ENCODE measurements at places on chromosomes 4 and X. TPM values are rescaled to one million over a fixed set of nuclear protein-coding genes. Genes with fewer than 3 reads are reported as not detected.

DNA sequence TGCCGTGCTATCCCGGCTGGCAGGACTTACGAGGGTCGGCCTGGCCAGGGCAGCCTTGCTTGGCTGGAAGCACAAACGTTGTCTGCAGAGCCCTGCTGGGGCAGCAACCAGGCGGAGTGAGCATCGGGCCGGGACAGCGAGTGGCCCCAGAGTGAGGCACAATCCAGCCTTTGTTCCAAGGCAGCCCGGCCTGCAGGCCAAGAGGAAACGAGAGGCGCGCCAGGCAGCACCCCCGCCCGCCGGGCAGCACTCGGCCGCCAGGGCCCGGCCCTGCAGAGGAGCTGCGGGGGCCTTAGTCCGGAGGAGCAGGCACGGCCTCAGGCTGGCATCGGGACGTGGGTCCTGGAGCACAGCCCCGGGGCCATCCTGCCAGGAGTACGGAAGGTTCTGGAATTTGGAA is 24.1 kb downstream of the FGFRL1 start:
- no peak overlapping the region for H3K4me3 ChIP-seq
- H3K36me3 ChIP-seq: no peaks in the 10 kb centered on the region
- peaks cover 12% of the 10 kb centered on the region for H3K4me1 ChIP-seq
- H3K27ac ChIP-seq: no peak overlapping the region

- H3K4me1 ChIP-seq: no peaks in the 10 kb centered on the region
- no peak for DNase-seq
- no peak overlapping the region for H3K4me3 ChIP-seq
- H3K27me3 ChIP-seq: no peaks in the 10 kb centered on the region
- H3K36me3 ChIP-seq: no peaks in the 10 kb centered on the region
Observed at GRCh38 chr4:41640906-41641305, 102.9 kb downstream of the LIMCH1 start.

DNA sequence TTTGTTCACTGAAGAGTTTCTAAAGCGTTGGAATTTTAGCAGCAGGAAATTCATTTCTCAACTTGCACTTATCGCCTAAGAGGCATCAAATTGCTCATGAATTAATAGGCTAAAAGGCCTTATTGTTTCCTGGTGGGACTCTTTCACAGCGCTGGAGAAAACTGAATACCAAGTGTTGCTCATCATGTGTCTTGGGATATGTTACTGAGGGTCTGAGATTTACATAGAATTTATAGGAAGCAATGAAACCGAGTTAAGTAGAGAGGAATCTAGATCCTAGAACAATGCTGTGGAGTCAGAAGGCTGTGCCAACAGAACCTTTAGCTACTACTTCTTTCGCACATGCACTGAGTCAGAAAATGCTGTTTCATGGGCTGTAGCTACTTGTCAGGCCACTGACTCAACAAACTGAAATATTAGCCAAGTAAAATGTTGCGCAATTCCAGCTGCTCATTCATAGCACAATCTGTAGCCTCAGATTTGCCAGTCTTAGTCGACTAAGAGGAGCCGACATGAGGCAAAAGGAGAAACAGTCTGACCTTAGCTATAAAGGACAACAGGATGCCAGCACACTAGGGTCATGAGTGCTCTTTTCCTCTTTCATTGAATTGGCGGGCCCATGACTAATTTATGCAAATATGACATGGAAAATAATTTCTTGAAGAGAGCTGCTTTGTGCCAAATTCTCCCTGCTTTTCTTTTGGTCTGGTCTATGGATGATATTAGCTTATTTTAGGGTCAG is 35.9 kb upstream of the CXCL8 start:
- DNase-seq: peak; percentile 100
- H3K4me1 ChIP-seq: peaks cover 80% of the 10 kb centered on the region
- H3K4me3 ChIP-seq: 0 out of 2 replicates have a peak overlapping the region, but pooled peaks have one; percentile 6
- H3K36me3 ChIP-seq: no peaks in the 10 kb centered on the region
- peak overlapping the region; percentile 96 for H3K27ac ChIP-seq

GRCh38 chrX:47210661-47211425 is 7.6 kb upstream of the CDK16 start:
- H3K27ac ChIP-seq: no peak overlapping the region
- H3K27me3 ChIP-seq: no peaks in the 10 kb centered on the region
- peaks cover 8% of the 10 kb centered on the region for H3K4me1 ChIP-seq
- H3K36me3 ChIP-seq: peaks cover 85% of the 10 kb centered on the region
- H3K4me3 ChIP-seq: no peak overlapping the region
- DNase-seq: no peak

DNA sequence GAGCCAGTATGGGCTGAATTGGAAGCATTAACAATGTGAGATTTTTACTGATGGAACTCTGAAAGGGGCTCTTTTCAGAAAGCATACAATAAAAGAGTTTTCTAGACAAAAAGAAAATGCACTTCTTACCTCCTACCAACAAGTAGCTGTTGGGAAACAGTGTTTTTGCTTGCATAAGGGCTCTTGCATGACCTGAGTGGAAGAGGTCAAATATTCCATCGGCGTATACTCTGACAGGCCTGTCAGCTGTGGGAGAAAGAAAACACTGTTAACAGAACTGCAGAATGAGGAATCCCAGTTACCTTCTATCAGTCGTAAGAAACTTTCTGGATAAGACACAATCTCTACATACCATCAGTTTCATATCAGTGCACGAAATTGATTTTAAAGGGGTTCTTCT is 39.5 kb downstream of the PCYT1B start:
- H3K27me3 ChIP-seq: peaks cover 27% of the 10 kb centered on the region
- H3K27ac ChIP-seq: no peak overlapping the region
- H3K4me3 ChIP-seq: no peak overlapping the region
- no peaks in the 10 kb centered on the region for H3K4me1 ChIP-seq
- no peaks in the 10 kb centered on the region for H3K36me3 ChIP-seq

- no peak overlapping the region for H3K4me3 ChIP-seq
- peaks cover 35% of the 10 kb centered on the region for H3K4me1 ChIP-seq
- H3K27ac ChIP-seq: peak overlapping the region; percentile 78
- no peaks in the 10 kb centered on the region for H3K27me3 ChIP-seq
- no peaks in the 10 kb centered on the region for H3K36me3 ChIP-seq
Observed at GRCh38 chr4:153232768-153233167, 28.5 kb downstream of the TRIM2 start.

GRCh38 chr4:150814873-150815272 is 200.2 kb downstream of the LRBA start:
- H3K4me3 ChIP-seq: no peak overlapping the region
- 0 out of 2 replicates have a peak, but pooled peaks cover 3% of the 10 kb centered on the region for H3K36me3 ChIP-seq
- H3K27ac ChIP-seq: no peak overlapping the region
- no peaks in the 10 kb centered on the region for H3K4me1 ChIP-seq
- H3K27me3 ChIP-seq: no peaks in the 10 kb centered on the region

- H3K27ac ChIP-seq: no peak overlapping the region
- no peaks in the 10 kb centered on the region for H3K27me3 ChIP-seq
- H3K4me1 ChIP-seq: no peaks in the 10 kb centered on the region
- no peak overlapping the region for H3K4me3 ChIP-seq
- H3K36me3 ChIP-seq: no peaks in the 10 kb centered on the region
Observed at GRCh38 chr4:176668324-176668723, 124.4 kb downstream of the VEGFC start.

DNA sequence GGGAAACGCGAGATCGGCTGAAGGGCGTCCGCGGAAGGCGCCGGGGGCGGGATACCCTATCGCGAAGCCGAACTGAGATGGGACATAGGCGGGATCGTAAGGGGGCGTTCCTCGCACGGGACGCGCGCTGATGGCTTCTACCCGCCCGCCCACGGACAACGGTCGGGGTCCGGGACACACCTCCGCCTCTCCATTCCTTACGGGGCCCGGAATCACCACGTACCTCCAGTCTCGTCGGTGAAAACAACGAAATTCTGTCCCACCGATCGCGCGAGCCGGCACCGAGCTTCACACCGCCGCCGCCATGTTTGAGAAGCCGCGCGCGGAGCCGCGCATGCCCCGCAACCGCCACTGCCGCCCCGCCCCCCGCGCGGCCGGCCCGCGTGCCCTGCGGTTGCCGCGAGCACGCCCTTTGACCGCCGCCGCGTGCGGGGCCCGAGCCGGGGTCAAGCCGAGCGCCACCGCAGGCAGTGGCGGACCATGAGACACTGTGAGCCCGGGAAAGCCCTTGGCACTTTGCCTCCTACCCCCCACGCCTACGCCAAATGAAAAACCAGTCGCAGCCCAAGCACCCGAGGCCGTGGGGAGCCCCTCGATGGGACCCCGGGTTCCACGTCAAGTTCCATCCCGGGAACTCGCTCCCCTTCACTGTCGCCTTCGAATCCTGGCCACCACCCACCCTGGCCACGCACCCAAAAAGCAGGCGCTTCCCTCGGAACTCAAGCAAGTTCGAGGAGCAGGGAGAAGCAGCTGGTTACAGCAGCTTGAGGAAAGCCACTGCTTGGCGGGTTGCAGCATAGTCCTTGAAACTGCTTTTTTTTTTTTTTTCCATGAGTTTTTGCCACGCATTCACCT is at the start of gene SCML2:
Gene SCML2, minus strand, starts transcription at position 320 of the 855 bp plus-strand sequence. CDS start 20,617 bp downstream, outside the sequence.
- peak; percentile 31 for DNase-seq
- H3K36me3 ChIP-seq: no peaks in the 10 kb centered on the region
- H3K27me3 ChIP-seq: no peaks in the 10 kb centered on the region
- peaks cover 11% of the 10 kb centered on the region for H3K4me1 ChIP-seq
- no peak within 1 kb of the TSS for H3K27ac ChIP-seq
- peak within 1 kb of the TSS; percentile 67 for H3K4me3 ChIP-seq

DNA sequence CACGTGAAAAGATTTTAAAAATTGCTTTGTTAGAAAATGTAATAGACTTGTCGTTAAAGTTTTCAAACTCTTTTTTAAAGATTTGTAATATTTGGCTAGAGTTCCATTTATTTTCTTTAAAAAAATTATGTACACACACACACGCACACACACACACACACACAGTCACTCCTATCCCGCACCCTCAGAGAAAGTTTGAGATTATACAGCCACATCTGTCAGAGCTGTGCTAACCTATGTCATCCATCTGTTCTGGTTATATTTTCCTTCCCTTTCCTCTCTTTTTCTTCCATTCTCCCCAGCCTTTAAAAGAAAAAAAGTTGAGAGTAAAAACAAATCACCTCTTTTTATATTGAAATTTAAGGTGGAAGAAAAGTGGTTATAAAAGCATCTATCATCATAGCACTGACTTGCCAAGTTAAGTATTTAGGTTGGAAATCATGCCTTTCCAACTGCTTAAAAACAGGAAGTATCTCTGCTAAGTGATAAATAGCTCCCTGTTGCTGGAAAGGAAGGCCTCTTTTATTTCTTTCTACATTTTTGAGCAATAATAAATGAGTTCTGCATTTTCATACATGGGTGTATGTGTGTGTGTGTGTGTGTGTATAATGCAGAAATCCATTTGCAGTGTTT is 163.3 kb upstream of the SPRY1 start:
- H3K27ac ChIP-seq: no peak overlapping the region
- DNase-seq: no peak
- H3K4me3 ChIP-seq: no peak overlapping the region
- H3K4me1 ChIP-seq: peaks cover 22% of the 10 kb centered on the region

- no peak overlapping the region for H3K4me3 ChIP-seq
- no peaks in the 10 kb centered on the region for H3K27me3 ChIP-seq
- H3K27ac ChIP-seq: no peak overlapping the region
- peak; percentile 58 for DNase-seq
Observed at GRCh38 chr4:20684852-20685763, 15.2 kb upstream of the PACRGL start.

DNA sequence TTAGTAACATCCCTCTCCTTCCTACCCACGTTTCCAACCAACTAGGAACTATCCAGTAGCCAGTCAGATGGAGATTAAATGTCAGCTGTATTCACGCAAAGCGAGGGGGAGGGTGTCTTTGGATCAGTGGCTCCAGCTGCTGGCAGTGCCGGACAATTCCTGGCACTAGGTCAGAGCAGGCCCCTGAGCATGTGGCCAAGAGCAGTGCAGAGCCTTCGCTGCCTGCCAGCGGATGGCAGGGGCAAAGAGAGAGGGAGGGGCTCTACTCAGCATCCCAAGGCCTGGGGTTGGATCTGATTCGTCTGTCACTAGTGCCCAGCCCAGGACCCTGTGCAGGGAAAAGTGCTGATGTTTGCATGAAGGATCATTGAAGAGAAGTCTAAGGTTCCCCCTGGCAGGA is 28.7 kb upstream of the JAKMIP1 start:
- H3K27ac ChIP-seq: no peak overlapping the region
- no peaks in the 10 kb centered on the region for H3K27me3 ChIP-seq
- H3K36me3 ChIP-seq: no peaks in the 10 kb centered on the region
- no peaks in the 10 kb centered on the region for H3K4me1 ChIP-seq

- no peak overlapping the region for H3K4me3 ChIP-seq
- H3K27me3 ChIP-seq: no peaks in the 10 kb centered on the region
- H3K27ac ChIP-seq: no peak overlapping the region
- no peak for DNase-seq
Observed at GRCh38 chr4:150070464-150071170, 7.6 kb upstream of the DCLK2 start.

DNA sequence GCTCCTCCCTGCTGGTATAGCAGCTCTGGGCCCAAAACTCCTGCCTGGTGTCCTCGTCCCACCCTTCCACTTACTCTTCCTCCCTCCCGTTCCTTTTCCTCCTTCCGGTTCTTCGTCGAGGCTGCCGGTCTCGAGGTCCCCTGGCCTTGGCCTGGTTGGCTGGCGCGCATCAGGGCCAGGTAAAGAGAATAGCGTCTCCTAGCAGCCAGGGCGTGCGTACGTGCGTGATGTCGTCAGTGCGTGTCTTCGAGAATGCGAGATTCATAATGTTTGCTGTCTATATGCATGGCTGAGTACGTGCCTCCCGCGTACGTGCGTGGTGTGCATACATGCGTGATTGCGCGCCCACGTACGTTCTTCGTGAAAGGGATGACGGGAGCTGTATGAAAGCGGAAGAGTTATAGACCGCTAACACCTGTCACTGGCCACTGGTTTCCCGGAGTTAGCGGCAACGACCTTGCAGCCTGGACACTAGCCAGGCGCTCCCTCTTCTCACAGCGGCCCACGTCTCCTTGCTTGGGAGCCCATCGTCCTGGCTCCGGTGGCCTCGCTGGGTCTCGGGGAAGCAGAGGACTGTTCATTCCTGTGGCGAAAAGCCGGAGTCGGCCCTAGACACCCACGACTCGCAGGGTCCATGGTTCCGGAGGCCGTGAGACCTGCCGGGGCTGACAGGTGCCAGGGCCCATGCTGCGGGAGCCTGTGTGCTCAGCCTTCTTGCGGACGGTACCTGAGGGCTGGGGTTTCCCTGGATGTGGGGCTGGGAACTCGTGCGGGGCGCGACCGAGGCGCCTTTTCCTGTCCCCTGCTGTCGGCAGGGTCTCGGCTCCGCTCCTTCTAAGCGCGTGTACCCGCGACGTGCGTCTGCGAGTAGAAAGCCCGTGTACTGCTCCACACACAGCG is at the start of gene EOLA1:
Gene EOLA1, plus strand, starts transcription at position 392 of the 900 bp plus-strand sequence. CDS start 4,619 bp downstream, outside the sequence.
- H3K36me3 ChIP-seq: no peaks in the 10 kb centered on the region
- H3K27me3 ChIP-seq: no peaks in the 10 kb centered on the region
- H3K4me3 ChIP-seq: peak within 1 kb of the TSS; percentile 90
- DNase-seq: peak; percentile 96

Gene FAM9B
- 0.07 TPM for total RNA-seq

Gene IL21
- not detected for total RNA-seq

Gene NXF2B
- not detected for total RNA-seq

Gene ATP1B4
- not detected for total RNA-seq

Gene FAM241A
- total RNA-seq: 2.8 TPM

Gene FATE1
- not detected for total RNA-seq

Gene BTC
- 12.8 TPM for total RNA-seq

Gene PPP2R2C
- total RNA-seq: 7.0 TPM

Gene VEGFC
- 36.6 TPM for total RNA-seq

Gene EPGN
- total RNA-seq: 98.0 TPM

Gene FGG
- not detected for total RNA-seq
